Activated naive CD4-positive, alpha-beta T cell treated with Interleukin-2 at 50 U/mL for 16 hours (primary cell): ENCODE measurements at places on chromosomes 4 and X.

- no peak for DNase-seq
These were observed 53.7 kb downstream of the GPM6A start for GRCh38 chr4:175758050-175759024.

GRCh38 chr4:3436798-3437581, 4.8 kb upstream of the HGFAC start:
- no peak for DNase-seq

DNA sequence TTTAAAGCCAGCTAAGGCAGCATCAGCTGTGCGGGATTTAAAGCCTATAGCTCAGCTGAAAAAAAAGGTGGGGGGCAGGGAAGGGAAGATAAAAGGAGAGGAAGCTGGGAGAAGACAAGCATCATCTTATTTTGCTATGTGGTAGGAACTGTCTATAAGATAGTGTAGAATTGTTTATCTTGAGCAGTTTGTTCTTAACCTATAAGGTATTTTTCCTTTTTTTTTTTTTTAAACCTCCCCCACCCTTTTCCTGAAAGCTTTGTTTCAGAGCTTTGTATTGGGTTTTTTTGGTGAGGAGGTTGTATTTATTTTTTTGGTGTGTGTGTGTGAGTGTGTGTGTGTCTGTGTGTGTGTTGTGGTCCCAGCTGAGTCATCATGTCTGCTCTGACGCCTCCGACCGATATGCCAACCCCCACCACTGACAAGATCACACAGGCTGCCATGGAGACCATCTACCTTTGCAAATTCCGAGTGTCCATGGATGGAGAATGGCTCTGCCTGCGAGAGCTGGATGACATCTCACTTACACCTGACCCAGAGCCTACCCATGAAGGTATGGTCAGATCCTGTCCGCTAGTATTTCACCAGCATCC, 531 bp downstream of the RUFY3 start:
- DNase-seq = peak; percentile 28

DNA sequence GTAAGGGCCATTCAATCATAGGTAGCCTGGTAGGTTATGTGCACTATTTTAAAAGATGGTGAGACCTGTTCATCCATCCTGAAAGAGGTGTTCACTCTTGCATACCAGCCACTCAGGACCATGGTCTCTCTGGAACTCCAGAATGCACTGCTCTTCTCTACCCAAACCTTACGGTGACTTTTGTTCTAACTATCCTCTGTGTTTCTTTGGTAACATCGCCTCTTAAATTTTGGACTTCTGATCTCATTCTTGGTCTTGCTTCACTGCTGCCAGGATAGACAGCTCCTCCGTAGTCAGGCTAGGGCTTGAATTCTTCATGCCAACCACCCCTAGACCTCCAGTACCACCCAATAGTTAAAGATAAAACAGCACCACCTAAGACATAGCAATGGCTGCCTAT, 346.3 kb upstream of the GALNT7 start:
- no peak for DNase-seq

GRCh38 chr4:108527723-108528122, 92.7 kb upstream of the RPL34 start:
- no peak for DNase-seq

- DNase-seq = no peak
These were observed 33.8 kb downstream of the PNMA5 start for GRCh38 chrX:152960115-152960514.

GRCh38 chrX:140065961-140066662, 100.8 kb upstream of the CXorf66 start:
- DNase-seq = no peak
